ENCODE measurements at places on chromosomes 3 and 15. TPM values are rescaled to one million over a fixed set of nuclear protein-coding genes. Genes with fewer than 3 reads are reported as not detected.

Gene DENND4A
- 30.5 TPM for total RNA-seq

Gene GOLGA6L10
- total RNA-seq: 1.00 TPM

Gene ACVR2B
- 6.9 TPM for total RNA-seq

Gene OSBPL10
- 62.3 TPM for total RNA-seq

Gene ETFA
- total RNA-seq: 144 TPM

Gene PLSCR2
- total RNA-seq: not detected

Gene LDHAL6B
- total RNA-seq: not detected

Gene RARB
- total RNA-seq: 1.3 TPM

Gene ITGA11
- 0.34 TPM for total RNA-seq

Gene IL16
- total RNA-seq: 16.0 TPM

Gene TMEM266
- not detected for total RNA-seq

Gene CPN2
- total RNA-seq: not detected

Gene EPB42
- not detected for total RNA-seq

Gene CHP1
- total RNA-seq: 104 TPM

Gene ARL14
- total RNA-seq: not detected

Gene CILP
- not detected for total RNA-seq

Gene GABRG3
- total RNA-seq: 4.5 TPM

Gene CISH
- 0.73 TPM for total RNA-seq

Gene PCYT1A
- total RNA-seq: 79.8 TPM

Gene LPP
- total RNA-seq: 87.6 TPM

Gene SRP14
- total RNA-seq: 85.9 TPM

Gene SCAMP5
- 10.0 TPM for total RNA-seq

Gene LYSMD4
- 7.3 TPM for total RNA-seq

Gene GUCA1C
- not detected for total RNA-seq

Gene EIF1B
- total RNA-seq: 14.5 TPM

Gene SCN11A
- total RNA-seq: not detected

Gene TEX264
- 79.2 TPM for total RNA-seq

Gene EFCAB12
- not detected for total RNA-seq

Gene TTC14
- 21.3 TPM for total RNA-seq

Gene SUCLG2
- 95.3 TPM for total RNA-seq

Gene PDE8A
- 67.1 TPM for total RNA-seq

Gene MYO5C
- total RNA-seq: 0.33 TPM

Gene EPHB3
- total RNA-seq: 1.3 TPM

Gene RLBP1
- total RNA-seq: 0.73 TPM

Measured in melanocyte of skin (primary cell).